ENCODE measurements at places on chromosomes 12 and 14. TPM values are rescaled to one million over a fixed set of nuclear protein-coding genes. Genes with fewer than 3 reads are reported as not detected.

DNA sequence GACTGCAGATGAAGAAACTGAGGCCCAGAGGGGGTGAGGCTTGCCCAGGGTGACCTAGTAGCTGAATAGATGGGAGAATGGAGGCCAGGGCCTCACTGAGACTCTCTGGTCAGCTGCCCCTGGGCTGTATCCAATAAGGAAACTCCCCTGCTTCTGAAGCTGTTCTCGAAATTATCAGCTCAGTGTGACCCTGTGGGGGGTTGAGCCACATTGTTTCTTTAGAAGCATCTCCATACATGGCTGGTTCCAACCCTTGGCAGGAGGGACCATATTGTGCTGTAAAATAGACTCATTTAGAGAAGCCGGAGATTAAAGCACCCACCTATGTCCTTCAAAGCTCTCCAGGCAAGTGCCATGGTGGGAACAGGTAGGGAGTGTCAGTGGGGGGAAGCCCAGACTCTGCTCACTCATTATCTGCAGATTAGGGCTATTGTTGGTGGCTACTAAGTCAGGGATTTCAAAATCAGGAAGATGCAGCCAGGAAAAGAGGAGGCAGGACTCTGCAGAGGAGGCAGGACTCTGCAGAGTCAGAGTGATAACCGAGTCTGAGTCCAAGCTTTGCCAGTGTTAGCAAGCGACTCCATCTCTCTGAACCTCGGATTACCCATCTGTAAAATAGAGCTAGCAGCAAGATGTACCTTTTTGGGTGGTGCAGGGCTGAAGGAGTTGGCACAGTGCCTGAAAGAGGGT is 3.5 kb downstream of the SERPINA5 start:
- H3K27me3 ChIP-seq: 0 out of 2 replicates have a peak, but pooled peaks cover 3% of the 10 kb centered on the region
- H3K36me3 ChIP-seq: no peaks in the 10 kb centered on the region
- no peaks in the 10 kb centered on the region for H3K4me1 ChIP-seq
- H3K4me3 ChIP-seq: no peak overlapping the region
- DNase-seq: no peak

DNA sequence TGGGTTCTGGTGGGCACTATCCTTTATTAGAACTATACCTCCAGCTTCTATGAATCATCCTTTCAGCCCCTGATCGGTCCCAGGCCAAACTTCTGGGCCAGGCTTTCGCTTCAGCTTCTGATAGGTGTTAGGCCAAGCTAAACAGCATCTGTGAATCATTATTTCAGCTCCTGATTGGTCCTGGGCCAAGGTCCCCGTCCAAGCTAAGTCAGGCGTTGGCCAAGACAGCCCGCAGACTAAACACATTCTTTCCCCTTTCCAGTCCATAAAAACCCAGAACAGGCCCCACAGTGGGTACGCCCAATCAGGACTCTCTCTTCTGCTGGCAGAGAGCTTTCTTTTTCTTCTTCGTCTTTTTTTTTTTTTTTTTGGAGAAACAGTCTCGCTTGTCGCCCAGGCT is 1808.9 kb upstream of the SEL1L start:
- no peaks in the 10 kb centered on the region for H3K27me3 ChIP-seq
- no peaks in the 10 kb centered on the region for H3K36me3 ChIP-seq
- no peak overlapping the region for H3K4me3 ChIP-seq
- peaks cover 4% of the 10 kb centered on the region for H3K4me1 ChIP-seq
- H3K27ac ChIP-seq: no peak overlapping the region
- no peak for DNase-seq

DNA sequence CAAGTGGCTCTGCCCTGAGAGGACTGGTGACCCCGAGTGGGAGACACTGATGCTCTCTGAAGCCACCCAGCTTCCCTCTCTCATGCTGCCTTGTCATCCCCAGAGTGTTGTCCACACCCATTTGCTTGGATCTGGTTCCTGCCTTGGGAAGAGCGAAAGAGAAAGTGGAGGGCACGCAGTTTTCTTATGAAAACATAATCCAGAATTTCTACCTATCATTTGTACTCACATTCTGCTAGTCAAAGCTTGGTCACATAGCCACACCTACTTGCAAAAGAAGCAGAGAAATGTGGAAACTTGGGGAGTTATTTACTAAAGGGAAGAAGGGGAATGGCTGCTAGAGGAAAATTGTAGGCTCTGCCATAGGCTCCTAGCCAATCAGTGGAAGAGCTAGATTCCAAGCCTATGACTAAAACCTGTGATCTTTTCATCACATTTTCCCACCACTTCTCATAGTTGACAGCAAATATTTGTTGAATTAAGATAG is 326.3 kb downstream of the ZFP36L1 start:
- peaks cover 7% of the 10 kb centered on the region for H3K4me1 ChIP-seq
- no peak overlapping the region for H3K4me3 ChIP-seq
- no peaks in the 10 kb centered on the region for H3K27me3 ChIP-seq

DNA sequence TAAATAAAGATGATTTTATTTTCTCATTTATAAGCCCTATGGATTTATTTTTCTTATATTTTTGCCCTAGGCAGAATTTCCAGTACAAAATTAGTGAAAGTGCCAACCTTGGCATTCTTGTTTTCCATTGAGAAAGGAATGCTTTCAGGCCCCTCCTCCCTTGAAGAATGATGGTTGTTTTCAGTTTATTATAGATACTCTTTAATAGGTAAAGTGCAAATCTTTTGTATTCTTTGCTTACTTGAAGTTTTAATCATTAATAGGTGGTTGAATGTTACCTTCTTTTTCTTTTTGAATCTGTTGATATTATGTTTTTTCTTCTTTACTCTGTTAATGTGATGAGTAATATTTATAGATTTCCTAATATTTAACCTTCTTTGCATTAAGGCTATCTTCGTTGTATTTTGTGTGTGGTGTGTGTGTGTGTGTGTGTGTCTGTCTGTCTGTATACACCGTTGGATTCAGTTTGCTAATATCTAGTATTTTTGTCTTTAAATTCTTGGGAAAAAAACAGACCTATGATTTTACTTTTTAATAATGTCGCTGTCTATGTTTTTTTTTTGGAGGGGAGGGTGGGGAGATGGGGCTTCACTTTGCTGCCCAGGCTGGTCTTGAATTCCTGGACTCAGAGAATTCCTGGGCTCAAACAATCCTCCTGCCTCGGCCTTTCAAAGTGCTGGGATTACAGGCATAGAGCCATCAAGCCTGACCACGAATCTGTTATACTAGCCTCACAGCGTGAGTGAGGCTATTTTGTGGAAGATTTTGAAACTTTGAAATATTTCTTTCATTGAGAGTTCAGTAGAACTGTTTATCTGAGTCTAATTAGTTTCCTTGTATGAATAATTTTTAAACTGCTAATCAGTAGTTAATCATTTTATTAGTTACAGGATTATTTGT is 13.5 kb downstream of the SRGAP1 start:
- no peak overlapping the region for H3K27ac ChIP-seq
- H3K36me3 ChIP-seq: no peaks in the 10 kb centered on the region
- H3K27me3 ChIP-seq: no peaks in the 10 kb centered on the region
- H3K4me3 ChIP-seq: no peak overlapping the region

- no peaks in the 10 kb centered on the region for H3K27me3 ChIP-seq
- H3K27ac ChIP-seq: no peak overlapping the region
Observed at GRCh38 chr14:75283162-75283832, 4.7 kb downstream of the FOS start.

DNA sequence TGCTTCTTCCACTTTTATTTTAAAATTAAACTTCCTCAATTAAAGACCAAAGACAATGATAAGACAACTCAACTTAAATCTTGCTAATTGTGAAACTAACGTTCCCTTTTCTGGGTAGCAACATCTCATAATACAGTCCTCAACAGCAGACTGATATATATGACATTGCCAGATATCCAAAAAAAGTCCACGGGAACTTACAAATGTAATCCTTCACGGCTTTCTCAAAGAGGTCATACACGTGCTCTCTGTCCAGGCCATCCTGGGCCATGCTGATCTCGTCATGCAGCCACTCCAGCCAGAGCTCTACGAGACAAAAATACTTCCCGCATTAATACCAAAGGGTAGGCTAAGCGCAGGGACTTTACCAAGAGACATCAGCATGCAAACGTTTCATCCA is 13.3 kb downstream of the SART3 start:
- no peaks in the 10 kb centered on the region for H3K27me3 ChIP-seq
- peaks cover 12% of the 10 kb centered on the region for H3K4me1 ChIP-seq
- DNase-seq: no peak
- peaks cover 36% of the 10 kb centered on the region for H3K36me3 ChIP-seq
- no peak overlapping the region for H3K4me3 ChIP-seq
- H3K27ac ChIP-seq: no peak overlapping the region

GRCh38 chr12:13223941-13224340 is 27.4 kb downstream of the EMP1 start:
- no peak for DNase-seq
- no peaks in the 10 kb centered on the region for H3K36me3 ChIP-seq
- H3K27ac ChIP-seq: no peak overlapping the region
- no peaks in the 10 kb centered on the region for H3K27me3 ChIP-seq
- H3K4me1 ChIP-seq: no peaks in the 10 kb centered on the region

GRCh38 chr14:96590190-96590864 is 88.1 kb downstream of the PAPOLA start:
- no peak overlapping the region for H3K4me3 ChIP-seq
- no peaks in the 10 kb centered on the region for H3K36me3 ChIP-seq
- no peak overlapping the region for H3K27ac ChIP-seq

GRCh38 chr12:91817517-91817916 is 328.1 kb downstream of the BTG1 start:
- no peak overlapping the region for H3K27ac ChIP-seq
- no peaks in the 10 kb centered on the region for H3K27me3 ChIP-seq
- H3K4me3 ChIP-seq: no peak overlapping the region
- no peak for DNase-seq
- H3K36me3 ChIP-seq: no peaks in the 10 kb centered on the region

DNA sequence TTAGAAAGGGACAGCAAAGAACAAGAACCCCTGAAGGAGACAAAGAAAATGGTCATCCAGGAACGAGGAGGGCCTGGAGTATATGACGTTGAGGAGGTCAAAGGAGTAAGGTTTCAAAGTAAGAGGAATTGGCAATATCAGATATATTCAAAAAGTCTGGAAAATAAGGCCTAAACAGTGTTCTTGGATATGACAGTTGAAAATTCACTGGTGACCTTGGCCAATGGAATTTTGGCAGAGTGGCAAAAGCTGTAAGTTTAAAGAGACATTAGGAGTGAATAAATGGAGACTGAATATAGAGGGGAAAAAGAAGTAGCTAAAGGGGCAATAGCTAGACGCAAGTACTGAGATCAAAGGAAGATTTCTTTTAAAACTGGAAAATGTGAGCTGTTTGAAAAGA is 4.1 kb upstream of the ACTN1 start:
- no peak for DNase-seq
- no peaks in the 10 kb centered on the region for H3K27me3 ChIP-seq
- no peak overlapping the region for H3K4me3 ChIP-seq
- peaks cover 7% of the 10 kb centered on the region for H3K4me1 ChIP-seq
- no peaks in the 10 kb centered on the region for H3K36me3 ChIP-seq

DNA sequence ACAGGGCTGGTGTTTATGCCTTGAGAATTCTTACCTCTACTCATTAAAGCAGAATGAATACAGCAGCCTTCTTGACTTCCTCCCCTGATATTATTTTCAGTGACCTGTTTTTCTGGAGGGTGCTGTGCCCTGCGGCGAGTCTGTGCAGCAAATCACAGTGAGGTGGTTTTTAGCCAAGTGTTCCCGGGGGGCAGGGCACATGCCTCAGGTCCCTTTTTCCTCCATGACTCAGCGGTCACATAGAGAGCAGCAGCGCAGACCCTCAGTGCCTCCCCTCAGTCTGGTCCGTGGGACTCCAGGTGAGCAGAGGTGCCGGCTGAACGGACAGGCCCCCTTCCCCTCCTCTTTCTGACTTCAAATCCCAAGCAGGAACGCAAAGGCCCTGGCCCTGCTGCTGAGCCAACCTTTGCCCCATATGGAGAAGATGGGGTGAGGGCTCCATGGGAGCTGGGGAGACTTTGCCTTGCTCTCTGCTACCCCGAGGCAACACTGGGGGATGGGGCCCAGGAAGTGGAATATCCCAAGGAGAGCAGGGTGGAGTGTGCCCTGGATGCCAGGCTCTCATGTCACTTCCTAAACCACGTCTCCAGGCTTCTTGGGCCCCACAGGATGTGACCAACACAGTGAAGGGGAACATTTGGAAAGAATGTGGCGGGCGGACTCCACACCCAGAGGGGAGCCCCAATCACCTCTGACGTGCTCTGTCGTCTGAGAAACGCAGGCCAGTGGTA is 90.0 kb downstream of the DHRS2 start:
- 0 out of 2 replicates have a peak, but pooled peaks cover 3% of the 10 kb centered on the region for H3K27me3 ChIP-seq
- no peak overlapping the region for H3K4me3 ChIP-seq
- H3K27ac ChIP-seq: no peak overlapping the region
- no peaks in the 10 kb centered on the region for H3K36me3 ChIP-seq

DNA sequence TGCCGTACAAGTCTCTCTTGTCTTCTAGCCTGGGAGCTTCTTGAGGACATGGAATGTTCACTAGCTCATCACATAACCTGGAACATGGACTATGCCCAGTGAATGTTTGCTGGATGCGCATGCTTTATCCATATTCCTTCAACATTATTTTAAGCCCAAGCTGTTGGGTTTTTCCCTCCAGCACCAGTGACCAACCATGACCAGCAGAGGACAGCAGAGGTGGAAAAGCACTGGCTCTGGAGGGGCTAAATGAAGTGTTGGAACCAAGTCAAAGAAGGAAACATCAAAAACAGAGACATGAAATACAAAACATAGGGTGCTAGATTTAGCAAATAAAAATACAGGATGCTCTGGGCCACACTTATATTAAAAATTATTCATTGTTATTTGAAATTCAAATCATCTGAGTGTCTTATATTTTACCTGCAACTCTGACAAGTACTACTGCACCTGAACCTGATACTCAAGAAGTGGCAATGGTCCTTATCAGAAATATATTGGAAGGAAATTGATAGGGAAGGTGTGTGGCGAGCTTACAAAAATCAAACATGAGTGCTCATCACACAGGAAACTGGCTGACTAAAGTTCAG is 23.1 kb upstream of the HELB start:
- peak; percentile 41 for DNase-seq
- H3K36me3 ChIP-seq: no peaks in the 10 kb centered on the region
- no peak overlapping the region for H3K4me3 ChIP-seq
- H3K27me3 ChIP-seq: no peaks in the 10 kb centered on the region
- H3K27ac ChIP-seq: no peak overlapping the region

Gene CAPZA3
- not detected for total RNA-seq
